ENCODE measurements at places on chromosomes 6 and 20.

GRCh38 chr6:137086031-137086430 lies 41.3 kb upstream of the IL20RA start:
- peak; percentile 52 for DNase-seq

DNA sequence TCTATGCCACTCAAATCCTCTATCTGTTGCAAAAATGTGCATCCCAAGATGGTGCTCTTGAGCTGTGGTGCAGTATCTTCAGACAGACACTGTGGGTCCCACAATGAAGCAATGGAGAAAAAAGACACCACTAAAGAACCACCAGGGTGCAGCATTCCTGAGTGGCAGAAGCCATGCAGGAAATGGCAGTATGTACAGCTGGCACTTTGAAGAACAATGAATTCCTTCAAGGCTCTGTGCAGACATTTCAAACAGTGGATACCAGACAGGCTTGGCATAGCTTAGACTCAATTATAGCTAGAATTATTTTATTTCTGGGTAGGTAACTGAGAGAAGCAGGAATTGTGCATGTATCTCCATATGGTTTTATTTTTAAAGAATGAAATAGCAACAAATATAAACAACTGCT lies 24.0 kb upstream of the HDAC2 start:
- peak; percentile 92 for DNase-seq

DNA sequence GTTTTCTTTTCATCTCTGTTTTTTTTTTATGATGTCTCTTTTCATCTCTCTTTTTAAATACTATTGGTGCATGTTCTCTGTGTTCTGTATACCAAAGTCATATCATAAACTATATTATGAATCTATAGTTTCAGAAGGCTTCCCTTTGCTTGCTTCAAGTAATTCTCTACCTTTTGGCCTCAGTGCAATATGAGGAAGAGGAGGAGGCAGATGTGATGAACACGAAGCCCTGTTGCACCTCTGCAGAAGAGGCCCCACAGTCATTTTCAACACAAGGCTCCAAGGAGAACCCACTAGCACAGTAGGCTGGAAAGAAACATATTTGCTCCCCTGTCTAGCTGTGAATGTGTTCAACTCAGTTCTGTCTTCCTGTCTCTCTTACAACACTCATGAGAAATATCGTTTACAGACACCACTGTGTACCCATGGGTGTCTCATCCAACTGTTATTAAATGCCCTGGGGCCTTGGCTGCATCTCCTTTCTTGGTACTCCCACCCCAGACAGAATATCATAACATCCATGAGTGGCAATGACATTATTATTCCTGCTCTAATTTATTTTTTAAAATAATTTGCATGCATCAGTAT lies 122.6 kb upstream of the SHLD1 start:
- no peak for DNase-seq

- no peak for DNase-seq
Observed at GRCh38 chr6:153947808-153948447, 91.1 kb upstream of the OPRM1 start.

GRCh38 chr6:227074-227782 lies 65.1 kb upstream of the DUSP22 start:
- DNase-seq = no peak

- no peak for DNase-seq
Observed at GRCh38 chr6:9537381-9537780, 877.5 kb downstream of the TFAP2A start.

- no peak for DNase-seq
Observed at GRCh38 chr6:133817460-133818047, 71.4 kb upstream of the TCF21 start.

- no peak for DNase-seq
Observed at GRCh38 chr20:11431621-11432020, 486.1 kb upstream of the BTBD3 start.

DNA sequence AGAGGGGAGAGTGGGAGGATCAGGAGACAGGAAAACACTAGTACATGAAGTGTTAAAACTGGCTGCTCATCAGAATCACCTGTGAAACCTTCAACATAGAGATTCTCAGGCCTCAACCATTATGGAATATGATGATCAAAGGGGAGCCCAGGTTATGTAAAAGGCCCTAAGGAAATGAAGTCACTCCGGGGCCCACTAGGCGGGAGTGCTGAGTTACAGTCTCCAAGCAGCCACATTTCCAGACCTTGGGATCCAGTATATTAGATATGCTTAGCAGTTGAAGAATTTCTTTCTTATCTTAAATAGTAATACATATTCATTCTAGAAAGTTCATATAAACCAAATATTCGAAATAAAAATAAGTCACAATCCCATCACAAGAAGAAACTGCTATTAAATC lies 476.3 kb downstream of the PRKN start:
- no peak for DNase-seq

DNA sequence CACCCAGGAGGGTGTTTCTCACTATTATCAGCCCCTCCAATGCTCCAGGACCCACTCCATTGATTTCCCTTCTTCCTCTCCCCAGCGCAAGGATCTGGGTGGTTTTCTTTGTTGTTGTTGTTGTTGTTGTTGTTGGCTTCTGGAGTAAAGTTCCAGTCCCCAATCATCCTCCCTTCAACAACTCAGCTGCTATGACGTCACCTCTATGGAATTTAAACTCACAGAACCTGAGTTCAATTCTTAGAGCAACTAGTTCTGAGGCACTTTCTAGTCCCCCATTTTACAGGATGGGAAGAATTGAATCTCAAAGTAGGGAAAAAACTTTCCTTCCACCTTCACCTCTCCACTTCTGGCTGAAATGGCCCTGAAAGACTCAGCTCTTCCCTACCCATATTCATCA lies 9.7 kb upstream of the WFDC8 start:
- DNase-seq = no peak

GRCh38 chr6:30573113-30573512 lies 1.9 kb downstream of the ABCF1 start:
- no peak for DNase-seq

DNA sequence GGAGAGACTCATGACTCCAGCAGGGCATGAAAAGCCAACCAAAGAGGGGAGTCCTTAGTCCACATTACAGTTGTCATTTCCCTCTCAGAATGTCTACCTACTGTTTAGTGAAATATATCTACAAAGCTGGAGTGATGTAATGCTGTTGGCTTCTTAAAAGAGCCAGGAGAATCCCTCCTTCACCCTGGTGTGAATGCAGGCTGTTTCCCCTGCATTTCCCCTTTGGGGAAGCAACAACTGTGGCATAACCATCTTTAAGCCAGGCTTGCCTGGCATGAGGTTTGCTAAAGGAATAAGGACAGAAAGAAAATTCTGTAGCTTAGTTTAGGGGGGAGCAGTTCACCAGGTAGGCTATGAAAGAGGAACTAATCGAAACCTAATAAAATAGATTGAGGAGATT lies 129.5 kb downstream of the CRYBG1 start:
- no peak for DNase-seq

DNA sequence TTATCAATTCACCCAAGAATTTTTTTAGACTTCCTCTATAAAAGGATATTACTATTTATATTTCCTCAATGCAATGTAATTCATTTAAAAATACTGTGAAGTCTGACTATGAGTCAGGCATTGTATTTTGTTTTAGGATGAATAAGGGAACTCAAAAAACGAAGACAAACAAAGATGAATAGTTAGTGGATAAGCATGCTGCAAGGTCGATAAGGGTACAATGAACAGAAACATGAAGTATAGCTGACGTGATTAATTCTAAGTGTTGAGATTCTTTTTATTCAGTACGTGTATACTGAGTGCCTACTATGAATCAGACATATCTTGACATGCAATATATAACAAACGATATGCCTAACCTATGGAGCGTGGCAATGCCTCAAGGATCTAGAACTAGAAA lies 105.4 kb downstream of the PDE10A start:
- no peak for DNase-seq

GRCh38 chr20:37154684-37155298 lies 24.3 kb upstream of the RPN2 start:
- no peak for DNase-seq

DNA sequence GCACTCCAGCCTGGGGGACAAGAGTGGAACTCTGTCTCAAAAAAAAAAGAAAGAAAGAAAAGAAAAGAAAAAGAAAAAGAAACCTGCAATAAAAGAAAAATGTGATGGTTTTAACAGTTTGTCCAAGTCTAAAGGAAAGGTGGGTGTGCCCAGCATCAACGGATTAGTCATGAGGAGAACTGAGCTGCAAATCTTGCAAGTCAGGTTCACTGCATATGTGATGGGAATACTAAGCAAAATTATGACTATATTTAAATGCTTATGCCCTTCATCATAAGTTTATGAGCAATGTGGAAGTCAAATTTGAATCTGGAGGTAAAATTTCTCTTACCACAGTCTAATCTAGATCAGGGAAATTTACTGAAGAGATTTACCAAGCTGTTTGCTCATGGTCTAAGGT lies 13.1 kb upstream of the CDK19 start:
- no peak for DNase-seq

GRCh38 chr6:158654498-158654897 lies 4.6 kb downstream of the SYTL3 start:
- DNase-seq = peak; percentile 87

DNA sequence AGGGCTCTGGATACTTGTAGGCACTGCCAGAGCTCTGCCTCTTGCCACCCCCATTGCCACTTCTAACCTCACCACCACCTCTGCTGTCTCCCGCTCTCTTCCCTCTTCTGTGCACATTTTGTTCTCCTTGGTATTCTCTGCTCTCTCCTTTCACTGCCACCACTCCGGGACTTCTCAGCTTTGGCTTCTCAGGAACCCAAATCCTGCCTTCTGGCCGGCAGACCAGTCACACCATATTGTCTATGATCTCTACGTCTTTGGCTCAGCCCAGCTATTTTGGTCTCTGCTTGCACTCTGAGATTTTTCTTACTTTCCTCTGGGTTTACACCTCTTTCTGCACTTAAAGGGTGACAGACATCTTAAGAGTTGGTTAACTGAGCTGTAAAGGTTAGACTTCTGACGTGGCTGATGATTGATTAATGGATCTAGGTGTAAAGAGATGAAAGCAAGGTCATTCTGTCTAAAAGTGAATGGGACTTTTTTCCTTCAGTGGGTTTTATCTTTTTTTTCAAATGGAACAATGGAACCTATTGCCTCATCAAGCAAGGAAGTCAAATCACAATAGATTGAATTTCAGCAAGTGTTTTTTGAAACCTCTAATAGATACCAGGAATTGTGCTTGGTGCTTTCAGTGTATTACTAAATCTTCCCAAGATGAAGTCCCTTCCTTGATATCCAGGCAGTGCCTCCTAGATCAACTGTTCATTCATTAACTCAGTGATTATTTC lies 13.8 kb downstream of the MMP24 start:
- DNase-seq = no peak

DNA sequence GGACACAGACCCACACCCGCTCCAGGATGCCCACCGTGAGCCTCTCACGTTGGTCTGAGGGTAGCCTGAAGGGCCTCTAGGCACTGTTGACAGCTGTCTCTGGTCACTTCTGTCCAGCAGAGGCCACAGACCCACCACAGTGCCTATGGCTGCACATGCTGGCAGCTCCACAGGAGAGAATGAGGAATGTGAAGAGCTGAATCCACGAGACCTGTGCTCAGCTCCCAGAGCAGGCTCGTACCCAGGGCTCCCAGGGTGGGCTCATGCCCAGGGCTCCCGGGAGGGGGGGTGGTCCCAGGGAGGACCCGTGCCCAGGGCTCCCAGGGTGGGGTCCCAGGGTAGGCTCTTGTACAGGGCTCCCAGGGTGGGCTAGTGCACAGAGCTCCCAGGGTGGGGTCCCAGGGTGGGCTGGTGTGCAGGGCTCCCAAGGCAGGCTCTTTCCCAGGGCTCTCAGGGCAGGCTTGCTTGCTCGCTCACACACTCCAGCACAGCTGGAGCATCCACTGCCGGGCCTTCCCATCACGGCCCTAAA lies 201.0 kb downstream of the SYNDIG1 start:
- DNase-seq = no peak

- DNase-seq = no peak
Observed at GRCh38 chr6:117025310-117025709, 148.3 kb downstream of the RFX6 start.

- no peak for DNase-seq
Observed at GRCh38 chr6:2037237-2037926, 208.0 kb downstream of the GMDS start.

DNA sequence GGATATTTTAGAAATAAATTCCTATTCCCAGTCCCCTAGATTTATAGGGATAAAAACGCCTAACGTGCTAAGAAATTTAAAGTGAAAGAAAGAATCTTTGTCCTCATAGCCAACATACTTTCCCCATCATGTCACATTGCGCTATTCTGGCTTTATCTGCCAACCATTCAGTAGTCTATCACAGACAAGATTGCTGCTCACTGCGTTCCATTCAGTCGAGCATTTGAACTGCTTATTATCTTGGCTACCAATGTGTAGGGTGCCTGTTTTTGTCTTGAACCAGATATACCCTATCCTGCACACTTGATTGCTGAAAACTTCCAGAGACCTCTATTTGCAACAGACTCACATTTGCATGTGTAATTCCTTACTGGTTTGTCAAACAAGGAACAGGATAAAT lies 751.5 kb downstream of the EPHA7 start:
- DNase-seq = no peak

GRCh38 chr6:33093855-33094254 lies 18.1 kb downstream of the HLA-DPB1 start:
- no peak for DNase-seq

- DNase-seq = no peak
Observed at GRCh38 chr20:49166534-49167449, 21.3 kb downstream of the STAU1 start.

Data from NCI-H2029 (cell line).